COR-L47 (cell line): ENCODE measurements at places on chromosomes 7 and 10.
A peak's percentile ranks its signal among the peaks of the same experiment; 100 is the strongest.

GRCh38 chr7:134415700-134416099, 43.2 kb downstream of the AKR1B1 start:
- DNase-seq: no peak

DNA sequence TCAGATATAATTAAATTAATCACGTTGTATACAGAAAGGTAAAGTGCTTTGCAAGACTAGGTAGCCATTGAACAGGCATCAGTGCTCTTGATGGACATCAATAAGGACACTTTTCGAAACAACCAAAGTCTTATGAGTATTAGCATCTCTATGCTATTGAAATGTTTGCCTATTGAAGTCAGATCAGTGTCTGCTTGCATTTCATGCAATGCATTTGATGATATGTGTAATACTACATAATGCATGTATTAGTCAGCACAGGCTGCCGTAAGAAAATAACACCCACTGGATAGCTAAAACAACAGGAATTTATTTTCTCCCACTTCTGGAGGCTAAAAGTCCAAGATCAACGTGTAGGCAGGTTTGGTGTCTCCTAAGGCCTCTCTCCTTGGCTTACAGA, 209.3 kb upstream of the PLXDC2 start:
- no peak for DNase-seq

GRCh38 chr10:44167752-44168151, 217.1 kb downstream of the CXCL12 start:
- DNase-seq: no peak

GRCh38 chr7:159121068-159121467, 23.6 kb downstream of the VIPR2 start:
- DNase-seq: no peak

- no peak for DNase-seq
Measured at GRCh38 chr7:23981314-23981713, 271.3 kb downstream of the STK31 start.

DNA sequence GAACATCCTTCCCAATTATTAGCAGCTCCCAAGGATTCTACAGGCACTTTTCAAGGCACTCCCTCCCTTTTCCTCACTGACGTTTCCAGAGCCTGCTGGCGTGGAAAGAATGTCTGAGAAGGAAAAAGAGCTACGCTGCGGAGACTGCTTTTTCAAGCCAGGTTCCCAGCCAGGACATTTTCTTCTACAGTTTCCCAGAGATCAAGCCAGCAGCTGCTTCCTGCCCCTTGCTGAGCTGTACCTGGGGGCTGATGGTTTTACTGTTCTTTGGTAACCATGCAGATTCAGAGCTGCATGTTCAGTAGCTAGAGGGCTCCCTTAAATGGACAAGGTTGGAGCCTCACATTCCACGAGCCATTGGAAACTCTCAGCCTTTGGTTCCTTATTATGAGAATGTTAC, 133.4 kb downstream of the EVX1 start:
- no peak for DNase-seq

DNA sequence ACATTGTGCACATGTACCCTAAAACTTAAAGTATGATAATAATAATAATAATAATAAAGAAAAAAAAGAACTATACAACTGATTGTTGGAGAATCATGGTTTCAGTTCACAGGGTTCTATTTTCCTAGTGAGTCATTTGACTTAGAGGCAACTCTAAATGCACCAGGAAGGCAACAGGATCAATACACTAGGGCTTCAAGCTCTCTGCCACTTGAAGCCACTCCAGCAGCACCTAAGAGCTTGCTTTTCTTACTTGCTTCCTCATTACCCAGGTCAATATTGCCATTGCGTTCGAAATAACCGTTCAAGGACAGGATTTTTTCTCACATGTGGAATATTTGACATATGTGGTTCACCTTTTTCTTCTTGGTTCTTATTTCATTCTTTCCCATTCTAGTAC, 189.7 kb downstream of the GRM3 start:
- DNase-seq: no peak

DNA sequence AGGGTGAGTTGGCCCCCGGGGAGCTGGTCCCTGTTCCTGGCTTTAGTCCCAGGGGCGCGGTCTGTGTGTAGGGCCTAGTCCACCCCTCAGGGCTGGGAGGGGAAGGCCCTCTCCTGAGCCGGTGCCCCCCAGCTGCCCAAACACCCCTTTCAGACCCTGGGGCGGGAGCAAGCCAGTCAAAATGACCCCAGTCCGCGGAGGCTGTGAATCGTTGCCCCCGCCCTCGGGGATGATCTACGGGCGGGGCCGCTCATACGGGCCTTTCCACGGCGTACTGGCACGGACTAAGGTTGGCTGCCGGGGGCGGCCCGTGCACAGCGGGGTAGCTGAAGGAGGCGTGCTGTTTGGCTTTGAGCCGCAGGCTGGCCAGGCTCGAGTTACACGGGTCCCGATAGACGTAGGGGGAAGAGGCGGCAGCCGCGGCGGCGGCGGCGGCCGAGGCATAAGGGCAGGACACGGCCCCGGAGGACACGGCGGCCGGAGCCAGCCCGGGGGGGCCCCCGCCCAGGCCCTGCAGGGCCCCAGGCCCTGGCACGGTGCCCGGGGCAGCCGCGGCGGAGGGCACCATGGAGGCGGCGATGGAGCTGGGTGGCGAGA, 4.3 kb downstream of the ELOVL3 start:
- DNase-seq: peak; percentile 53

DNA sequence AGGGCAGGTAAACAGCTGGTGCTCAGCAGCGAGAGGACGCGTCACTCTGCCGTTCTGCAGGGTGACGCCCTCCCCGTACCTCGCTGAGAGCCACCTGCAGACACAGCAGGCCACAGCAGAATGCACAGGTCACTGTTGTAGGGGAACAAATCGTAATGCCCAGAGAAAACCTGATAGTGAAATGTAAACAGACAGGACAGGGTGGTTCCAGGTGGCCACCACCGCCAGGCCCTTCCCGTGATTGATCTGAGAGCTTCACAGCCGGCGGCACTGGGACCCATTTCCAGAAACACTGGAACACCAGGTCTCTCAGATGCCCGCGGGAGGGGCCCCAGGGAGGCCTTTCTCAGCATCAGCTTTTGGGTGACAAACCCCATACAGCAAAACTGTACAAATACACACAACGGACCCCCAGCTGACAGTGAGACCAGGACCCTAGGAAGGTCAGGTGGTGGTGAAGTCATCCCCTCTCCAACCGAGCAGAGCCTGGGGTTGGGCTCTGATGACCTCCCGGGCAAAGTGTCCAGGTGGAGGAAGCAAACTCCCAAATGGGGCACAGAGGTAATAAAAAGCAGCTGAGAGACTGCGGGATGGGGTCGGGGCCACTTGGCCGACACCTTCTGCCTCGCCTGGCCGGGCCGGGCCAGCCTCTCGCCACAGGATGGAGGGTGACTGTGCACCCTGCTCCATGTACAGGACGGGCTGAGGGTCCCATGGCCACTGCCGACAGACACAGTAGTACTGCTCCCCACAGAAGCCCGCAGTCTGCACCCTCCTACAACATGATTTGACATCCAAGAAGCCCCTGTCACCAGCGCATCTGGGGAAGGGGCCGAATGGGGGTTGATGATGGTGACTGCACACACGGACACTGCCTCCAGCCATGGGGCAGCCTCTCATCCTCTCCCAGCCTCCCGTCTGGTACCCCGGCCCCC, 4.6 kb downstream of the BHLHA15 start:
- DNase-seq: no peak

GRCh38 chr10:36476399-36476798, 649.0 kb upstream of the ANKRD30A start:
- no peak for DNase-seq

GRCh38 chr10:71504168-71504567, 107.4 kb downstream of the CDH23 start:
- no peak for DNase-seq

DNA sequence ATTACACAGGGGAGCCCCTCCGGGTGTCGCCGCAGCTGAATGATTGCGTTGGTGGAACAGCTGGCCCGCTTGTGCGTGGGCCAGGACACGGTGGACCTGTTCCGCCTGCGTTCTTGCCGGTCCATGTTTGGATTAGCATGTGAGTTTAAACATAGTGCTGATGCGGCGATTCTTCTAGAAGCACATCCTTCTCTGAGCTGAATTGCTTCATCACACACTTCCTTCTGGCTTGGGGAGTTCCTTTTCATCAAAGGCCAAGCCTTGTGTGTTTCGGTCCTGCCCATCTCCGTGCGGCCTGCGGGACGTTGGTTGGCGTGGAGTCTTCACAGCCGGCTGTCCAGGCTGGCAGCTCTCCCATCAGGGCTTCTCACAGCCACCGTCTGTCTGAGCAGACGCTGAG, 45.5 kb upstream of the SLC29A4 start:
- no peak for DNase-seq

DNA sequence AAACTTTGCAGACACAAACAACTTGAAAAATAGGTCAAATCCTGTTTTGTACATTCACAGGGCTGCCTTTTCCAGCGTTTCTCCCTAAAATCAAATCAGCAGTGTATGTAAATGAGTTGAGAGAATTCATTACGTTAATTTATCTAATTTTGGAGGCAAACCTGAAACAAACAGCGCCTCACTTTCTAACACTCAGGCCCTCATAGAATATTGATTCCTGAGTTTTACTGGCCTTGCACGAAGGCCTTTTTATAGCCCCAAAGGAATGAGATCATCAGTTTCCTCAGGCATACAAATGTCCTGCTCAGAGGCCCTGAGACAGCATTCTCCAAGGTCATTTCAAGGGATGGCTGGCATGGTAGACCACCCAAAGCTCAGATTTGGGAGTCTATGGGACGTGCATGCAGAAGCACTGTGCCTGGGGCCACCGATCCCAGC, 131.7 kb upstream of the CHST15 start:
- no peak for DNase-seq

DNA sequence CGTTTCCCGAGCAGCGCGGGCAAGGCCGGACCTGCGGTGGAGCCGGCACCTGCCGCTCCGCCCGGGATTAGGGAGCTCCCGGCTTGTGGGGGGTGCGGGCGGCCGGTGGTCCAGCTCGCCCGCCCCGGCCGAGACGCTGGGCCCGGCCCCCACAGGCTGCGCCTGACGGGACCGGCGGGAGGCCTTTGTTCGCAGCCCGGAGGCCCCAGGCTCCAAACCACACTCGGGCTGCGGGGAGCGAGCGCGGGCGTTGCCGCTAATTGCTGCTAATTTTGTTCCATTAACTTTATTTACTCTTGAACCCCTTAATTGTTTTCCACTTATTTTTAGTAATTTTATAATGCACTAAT, 9.6 kb downstream of the UNCX start:
- DNase-seq: peak; percentile 48

GRCh38 chr7:92994901-92995300, 122.9 kb downstream of the SAMD9 start:
- DNase-seq: no peak

- DNase-seq: no peak
Measured at GRCh38 chr10:69829775-69830174, 28.1 kb downstream of the COL13A1 start.

DNA sequence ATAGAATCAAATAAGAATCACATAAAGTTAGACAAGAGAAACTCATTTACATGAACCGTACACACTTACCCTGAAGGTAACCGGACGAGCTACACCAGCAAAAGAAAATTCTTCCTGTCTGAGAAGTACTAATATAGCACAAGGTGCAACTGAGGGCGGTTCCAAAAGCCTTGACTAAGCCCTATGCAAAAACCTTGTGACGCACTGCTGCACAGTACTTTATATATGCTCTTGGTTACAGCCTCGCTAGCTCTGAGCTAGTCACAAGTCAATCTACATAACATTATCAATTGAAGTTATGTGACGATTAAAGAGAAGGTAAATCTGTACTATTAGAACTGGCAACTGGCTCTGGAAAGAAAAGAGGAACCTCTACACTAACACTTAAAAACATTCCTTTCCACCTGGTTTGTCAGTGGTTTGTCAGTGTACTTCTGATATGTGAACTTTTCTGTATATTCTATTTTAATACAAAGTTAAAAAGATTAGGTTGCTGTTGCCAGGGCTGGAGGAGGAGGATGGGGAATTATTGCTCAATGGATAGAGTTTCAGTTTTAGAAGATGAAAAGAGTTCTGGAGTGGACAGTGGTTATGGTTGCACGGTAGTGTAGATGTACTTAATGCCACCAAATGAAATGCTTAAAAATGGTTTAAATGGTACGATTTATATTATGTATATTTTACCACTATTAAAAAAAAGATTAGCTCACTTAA, 21.6 kb downstream of the NT5C3A start:
- no peak for DNase-seq
